GM12891 (cell line): ENCODE measurements at places on chromosomes 6 and 20.

GRCh38 chr6:169800116-169800667 lies 48.8 kb downstream of the ERMARD start:
- no peak for DNase-seq

GRCh38 chr6:5567352-5567751 lies 306.0 kb downstream of the FARS2 start:
- DNase-seq = no peak

DNA sequence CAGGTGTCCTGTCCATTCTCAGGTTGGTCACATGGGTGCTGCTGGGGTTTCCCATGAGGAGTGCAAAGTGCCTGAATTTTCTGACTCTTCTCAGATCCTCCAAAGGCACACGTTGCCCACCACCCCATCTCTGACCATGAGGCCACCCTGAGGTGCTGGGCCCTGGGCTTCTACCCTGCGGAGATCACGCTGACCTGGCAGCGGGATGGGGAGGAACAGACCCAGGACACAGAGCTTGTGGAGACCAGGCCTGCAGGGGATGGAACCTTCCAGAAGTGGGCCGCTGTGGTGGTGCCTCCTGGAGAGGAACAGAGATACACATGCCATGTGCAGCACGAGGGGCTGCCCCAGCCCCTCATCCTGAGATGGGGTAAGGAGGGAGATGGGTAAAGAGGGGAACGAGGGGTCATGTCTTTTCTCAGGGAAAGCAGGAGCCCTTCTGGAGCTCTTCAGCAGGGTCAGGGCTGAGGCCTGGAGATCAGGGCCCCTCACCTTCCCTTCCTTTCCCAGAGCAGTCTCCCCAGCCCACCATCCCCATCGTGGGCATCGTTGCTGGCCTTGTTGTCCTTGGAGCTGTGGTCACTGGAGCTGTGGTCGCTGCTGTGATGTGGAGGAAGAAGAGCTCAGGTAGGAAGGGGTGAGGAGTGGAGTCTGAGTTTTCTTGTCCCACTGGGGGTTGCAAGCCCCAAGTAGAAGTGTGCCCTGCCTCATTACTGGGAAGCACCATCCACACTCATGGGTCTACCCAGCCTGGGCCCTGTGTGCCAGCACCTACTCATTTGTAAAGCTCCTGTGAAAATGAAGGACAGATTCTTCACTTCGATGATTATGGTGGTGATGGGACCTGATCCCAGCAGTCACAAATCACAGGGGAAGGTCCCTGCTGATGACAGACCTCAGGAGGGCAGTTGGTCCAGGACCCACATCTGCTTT lies 2.0 kb downstream of the HLA-F start:
- no peak for DNase-seq

DNA sequence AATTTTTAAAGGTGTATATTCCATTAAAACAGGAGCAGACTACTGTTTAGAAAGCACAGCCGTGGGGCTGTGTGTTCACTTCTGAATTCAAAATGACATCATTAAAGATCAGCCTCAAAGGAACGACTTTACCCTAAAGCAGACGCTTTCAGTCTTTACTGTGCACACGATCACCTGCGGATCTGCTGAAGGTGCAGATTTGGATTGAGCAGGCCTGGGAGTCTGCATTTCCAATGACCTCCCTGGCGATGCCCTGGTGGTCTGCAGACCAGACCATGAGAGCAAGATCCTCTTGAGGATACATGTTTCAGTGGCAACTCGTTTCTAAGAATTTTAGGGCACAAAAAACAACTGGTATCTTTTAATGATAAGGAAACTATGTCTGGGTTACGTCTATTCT lies 27.2 kb downstream of the TXNDC5 start:
- DNase-seq = no peak

- DNase-seq = no peak
Observed at GRCh38 chr6:138671351-138671750, 102.2 kb upstream of the CCDC28A start.

- no peak for DNase-seq
Observed at GRCh38 chr20:47362361-47363219, 6.1 kb upstream of the ZMYND8 start.

DNA sequence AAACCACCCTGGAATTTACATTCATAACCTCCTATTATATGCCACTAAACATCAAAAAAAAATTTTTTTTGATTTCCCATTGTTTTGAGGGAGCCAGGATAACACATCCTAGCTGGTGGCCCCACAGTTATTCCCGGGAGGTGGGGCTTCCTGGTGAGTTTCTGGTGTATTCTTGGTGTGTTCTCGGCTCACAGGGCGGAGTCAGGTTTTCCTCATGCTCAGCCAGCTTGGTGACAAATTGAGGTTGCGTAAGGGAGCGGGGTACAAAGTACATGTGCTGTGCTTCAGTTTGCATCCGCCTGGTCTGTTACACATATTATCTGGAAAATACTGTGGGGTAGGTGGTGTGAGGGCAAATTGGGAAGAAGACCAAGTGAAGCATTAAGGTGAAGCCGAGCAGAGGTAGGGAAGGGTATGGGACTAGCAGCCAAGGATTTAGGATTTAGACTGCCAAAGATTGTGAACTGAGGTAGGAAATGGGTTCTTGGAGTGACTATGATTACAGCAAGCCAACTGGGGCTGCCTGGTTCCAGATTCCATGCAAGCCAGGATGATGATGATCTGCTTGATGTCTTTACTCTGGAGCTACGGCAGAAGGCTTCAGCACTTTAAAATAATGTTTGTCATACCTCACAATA lies 46.2 kb upstream of the EEF1A1 start:
- no peak for DNase-seq

DNA sequence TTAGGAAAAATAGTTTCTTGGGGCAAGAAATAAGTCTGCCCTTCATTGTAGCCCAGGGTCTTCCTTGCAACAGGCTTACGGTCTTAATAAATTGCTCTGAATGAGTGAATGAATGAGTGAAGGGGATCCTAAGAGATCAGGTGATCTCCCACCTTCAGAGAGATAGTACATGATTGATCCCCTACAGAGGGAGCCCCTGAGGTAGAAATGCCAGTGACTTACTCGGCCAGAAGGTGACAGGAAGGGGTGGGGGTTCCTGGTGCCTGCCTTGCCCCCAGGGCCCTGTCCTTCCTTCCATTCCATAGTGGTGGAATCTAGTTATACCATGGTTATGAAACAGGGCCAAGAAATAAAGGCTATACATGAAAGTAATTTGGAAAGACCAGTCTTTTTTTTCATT lies 215.3 kb upstream of the SSTR4 start:
- no peak for DNase-seq

GRCh38 chr20:32391003-32391402 lies 32.9 kb downstream of the ASXL1 start:
- no peak for DNase-seq

DNA sequence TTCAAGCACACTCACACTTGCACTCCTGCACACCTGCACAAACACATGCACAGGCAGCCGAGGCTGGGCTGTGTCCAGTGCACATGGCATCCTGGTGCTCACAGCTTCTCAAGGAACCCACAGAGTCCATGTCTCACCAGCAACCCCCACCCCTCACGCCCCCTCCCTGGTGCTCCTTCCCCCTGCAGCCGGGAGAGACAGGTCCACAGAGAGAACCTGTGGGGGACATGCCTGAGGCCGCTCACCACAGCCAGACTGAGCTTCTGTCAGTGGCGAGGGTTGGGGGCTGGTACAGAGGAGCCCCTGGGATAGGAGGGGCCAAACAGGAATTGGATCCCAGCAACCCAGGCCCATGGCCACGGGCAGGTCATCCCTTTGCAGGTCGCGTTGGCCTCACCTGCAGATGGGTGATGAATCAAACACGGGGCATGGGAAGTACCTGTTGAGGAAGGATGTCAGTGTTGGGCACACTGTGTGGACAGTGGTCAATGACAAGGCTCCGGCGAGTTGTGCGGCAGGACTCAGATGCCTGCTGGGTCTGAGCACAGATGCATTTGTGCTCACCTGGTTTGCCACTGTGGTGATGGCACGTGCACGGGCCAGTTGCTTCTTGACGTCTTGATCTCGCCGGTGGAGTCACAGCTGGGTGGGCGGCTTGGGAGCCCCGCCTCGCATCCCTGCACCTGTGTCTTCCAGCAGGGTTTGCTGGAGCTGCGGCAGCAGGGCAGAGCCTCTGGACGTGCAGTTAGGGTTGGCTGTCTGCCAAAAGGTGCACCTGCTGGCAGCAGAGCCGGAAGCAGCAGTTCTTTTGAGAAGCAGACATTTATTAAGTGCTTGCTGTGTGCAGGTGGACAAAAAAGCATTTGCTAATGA lies 113.0 kb downstream of the ERMARD start:
- DNase-seq = no peak

DNA sequence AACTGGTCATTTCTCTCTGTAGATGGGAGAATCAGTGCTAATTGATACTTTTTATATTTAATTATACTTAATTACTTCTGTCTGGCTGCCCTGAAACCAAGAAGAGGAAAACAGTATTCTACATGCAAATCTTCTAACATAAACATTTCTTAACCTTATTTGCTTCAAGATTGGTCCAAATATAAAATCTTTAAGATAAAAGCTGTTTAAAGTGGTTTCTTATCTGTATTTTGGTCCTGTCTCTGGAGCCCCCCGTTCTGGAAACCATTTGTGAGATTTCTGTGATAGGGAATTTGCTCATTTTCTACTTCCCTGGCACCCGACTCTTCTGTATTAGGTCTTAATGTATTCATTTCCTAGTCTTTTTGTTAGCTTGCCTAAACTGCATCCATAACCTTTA lies 168.6 kb downstream of the RNF144B start:
- no peak for DNase-seq

DNA sequence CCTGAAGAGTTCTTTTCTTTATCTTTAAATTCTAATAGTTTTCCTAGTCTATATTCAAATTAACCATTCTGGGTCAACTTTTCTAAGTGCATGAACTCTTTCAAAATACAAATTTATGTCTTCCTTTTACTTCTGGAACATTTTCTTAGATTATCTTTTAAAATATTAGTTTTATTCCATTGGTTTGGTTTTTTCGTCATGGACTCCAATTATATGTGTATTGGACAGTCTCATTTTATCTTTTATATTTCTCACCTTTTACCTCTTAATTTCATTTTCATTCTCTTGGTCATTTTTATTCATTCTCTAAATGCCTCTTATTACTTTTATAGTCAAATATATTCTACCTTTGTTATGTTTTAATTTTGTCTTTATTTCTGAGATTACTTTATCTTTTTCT lies 356.7 kb upstream of the MMS22L start:
- DNase-seq = no peak
